ENCODE measurements at places on chromosomes 5 and 9.

DNA sequence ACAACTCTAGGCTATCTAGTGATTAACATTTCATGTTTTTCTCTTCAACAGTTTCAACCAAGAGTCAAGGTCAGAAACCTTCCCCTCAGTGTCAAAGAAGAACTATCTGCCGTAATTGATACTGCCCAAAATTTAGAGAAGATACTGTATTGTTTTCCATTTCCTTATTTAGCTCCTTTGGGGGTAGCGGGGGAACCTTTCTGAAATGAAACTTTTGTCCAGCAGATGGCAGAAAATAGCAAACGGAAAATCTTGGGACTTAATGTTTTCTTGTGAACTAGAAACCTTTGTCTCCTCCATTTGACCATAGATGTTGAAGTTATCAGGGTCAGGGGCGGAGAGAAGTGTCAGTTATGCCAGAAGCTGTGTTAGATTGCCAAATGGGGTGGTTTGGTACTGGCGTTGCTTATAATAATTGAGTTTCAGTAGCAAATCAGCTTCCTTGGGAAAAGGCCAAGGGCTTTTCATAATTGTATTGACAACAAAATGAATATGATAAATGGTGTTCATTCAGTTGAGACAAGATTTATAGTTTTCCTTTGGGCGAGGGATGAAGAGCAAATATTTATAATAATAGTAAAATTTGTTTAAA lies 101.7 kb upstream of the TLX3 start:
- DNase-seq, result peak; percentile 71

DNA sequence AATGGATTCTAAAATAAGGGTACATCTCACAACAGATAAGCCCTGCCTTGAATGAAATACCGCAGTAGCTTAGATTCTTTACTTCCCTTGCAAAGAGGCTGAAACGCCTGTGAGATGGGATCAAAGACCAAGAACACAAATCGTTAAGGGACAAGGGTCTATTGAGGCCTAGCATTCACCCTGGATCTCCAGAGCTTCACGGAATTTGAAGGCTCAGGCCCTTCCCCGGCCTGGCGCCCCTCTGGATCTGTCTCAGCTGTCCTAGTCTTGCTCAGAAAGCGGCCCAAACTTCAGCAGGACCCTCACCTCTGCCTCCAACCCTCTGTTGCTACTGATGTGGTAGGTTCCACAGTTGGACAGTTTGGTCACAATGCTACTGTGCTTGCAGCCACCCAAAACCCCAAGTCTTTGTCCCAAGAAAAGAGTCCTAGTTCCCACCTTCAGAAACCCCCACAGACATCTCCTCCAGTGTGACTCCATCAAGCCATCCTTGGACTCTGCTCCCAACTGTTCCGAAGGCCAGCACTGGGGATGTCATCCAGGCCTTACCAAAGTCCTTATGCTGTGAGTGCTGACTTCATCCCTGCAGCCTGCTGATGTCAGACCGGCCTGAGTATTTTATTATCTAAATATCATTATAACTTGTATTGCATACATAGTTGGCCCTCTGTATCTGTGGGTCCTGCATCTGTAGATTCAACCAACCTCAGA lies 9.4 kb downstream of the CORO2A start:
- no peak for DNase-seq

DNA sequence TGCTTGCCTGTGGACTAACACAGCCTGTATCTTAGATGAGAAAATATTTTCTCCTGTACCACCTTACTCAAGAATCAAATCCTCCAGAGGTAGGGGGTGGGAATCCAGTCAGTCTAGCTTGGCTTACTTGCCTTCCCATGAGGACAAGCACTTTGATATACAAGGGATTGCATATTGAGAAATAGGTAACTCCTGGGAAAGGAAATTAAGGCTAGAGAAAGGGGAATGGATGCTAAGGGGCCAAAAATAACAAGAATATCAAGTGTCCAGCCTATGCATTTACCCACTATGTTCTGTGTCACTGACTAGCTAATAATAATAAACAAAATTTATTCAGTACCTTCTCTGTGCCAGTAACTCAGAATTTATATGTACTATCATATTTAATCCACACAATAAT lies 21.4 kb upstream of the SNX2 start:
- peak; percentile 20 for DNase-seq

DNA sequence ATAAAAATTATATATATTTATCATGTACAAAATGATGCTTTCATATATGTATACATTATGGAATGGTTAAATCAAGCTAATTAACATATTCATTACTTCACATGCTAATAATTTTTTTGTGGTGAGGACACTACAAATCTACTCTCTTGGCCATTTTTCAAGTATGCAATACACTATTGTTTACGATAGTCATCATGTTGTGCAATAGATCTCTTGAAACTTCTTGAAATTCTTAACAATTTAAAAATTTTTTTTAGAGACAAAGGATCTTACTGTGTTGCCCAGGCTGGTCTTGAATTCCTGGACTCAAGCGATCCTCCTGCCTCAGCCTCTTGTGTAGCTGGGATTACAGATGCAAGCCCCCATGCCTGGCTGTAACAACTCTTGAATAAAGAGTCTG lies 45.2 kb upstream of the SHOC1 start:
- peak; percentile 85 for DNase-seq

GRCh38 chr9:137320555-137321384 lies 18.7 kb upstream of the NRARP start:
- no peak for DNase-seq

GRCh38 chr5:68086439-68086838 lies 129.1 kb upstream of the PIK3R1 start:
- no peak for DNase-seq

DNA sequence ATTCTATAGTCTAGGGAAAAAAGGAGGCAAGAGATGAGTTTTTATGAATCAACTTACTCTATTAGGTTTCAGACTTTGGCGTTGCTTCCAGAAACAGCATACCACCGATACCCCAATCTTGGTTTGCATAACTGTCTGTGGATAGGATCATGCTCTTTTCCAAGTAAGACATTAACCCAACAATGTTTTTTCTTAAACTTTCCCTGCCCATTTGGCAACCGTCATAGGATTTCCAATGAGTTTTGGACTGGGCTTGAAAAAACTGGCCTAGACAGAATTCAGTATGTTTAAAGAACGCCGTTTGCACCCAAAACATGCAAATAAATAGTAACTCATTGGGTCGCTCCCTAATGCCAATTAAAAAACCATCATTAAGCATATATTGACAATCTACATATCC lies 106.0 kb downstream of the SMIM23 start:
- no peak for DNase-seq

DNA sequence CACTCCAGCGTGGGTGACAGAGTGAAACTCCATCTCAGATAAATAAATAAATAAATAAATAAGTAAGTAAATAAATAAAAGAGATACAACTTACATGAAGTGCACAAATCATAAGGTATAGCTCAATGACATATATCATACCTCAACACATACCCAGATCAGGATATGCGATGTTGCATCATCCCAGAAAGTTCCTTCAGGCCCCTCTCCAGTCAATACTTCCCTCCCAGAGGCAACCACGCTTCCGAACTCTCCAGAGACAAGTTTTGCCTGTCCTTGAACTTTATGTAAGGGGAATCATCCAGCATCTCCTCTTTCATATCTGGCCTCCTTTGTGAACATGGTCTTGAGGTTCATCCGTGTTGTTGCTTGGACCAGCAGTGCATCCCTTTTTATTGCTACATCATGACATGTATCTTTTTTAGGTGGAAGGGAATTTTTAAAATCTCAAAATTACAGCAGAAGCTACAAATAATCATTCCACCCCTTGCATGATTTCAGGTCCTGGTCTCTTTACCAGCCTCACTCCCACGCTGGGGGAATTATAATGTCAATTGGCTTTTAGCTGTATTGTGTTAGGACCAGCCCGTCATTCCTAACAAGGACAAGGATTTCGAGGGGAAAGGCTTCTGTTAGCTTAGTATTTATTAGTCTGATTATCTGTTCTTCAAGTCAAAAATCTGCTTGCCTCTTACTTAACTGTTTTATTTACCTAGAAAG lies 32.9 kb upstream of the AOPEP start:
- DNase-seq, result no peak

DNA sequence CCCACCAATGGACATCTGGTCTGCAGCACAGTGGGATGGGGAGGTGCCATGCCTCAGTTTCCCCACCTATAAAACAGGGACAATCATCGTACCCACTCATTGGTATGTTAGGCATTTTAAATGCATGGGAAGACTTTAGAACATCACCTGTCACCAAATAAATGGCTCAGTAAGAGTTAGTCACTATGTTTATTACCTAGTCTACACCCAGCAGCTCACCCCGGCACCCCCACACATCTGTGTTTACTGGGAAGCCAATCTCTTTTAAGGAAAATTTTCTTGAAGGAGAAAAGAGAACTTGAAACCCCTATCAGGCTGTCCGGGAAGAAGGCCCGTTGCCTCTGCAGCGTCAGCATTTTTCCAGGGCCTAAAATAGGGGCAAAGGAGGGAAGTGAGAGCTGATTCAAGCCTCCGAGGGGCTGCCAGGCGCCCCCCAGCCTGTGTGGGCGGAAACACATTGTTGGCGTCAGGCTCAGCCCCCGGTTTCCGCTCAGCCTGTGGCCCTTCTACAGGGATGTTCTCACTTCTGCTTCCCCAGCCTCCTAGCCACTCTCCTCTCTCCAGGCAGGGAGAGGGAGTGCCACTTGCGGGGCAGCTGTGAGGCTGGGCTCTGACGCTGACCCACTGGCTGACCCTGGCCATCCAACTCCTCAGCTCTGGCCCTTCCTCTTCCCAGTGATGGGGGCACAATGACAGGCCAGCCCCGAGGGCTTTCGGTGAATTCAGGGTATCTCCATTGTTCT lies 4.6 kb downstream of the CSF1R start:
- DNase-seq, result peak; percentile 52

GRCh38 chr9:22382331-22382730 lies 64.3 kb upstream of the DMRTA1 start:
- no peak for DNase-seq

DNA sequence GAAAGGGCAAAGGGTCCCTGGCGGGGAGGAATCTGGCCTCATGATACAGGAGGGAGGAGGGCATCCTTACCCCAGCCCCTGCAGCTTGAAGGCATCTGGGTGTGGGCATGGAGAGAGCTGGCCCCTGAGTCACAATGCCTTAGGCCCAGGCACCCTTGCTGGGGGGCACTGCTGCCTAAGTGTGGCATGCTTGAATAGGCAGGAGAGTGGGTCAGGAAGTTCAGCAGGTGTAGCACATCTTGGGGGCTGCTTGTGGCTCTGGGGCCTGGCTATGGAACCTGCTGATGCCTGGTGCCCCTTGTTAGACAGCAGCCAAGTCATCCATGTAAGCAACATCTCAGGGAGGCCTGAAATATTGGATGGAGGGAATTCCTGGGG lies 63.1 kb downstream of the HSPA4 start:
- no peak for DNase-seq

GRCh38 chr9:126474206-126474765 lies 139.4 kb upstream of the LMX1B start:
- DNase-seq, result peak; percentile 18

DNA sequence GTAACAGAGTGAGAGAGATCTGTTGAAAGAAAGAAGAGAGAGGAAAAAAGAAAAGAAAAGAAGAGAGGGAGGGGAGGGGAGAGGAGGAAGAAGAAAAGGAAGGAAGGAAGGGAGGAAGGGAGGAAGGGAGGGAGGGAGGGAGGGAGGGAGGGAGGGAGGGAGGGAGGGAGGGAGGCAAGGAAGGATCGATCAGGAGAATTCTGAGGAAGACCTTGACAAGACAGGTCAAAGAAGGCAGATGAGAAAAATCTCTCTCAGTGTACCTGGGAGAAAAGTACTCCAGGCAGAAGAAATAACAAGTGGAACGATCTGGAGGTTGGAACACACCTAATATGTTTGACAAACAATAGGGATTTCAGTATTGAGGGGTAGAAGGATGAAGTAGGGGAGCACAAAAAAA lies 64.6 kb upstream of the SUSD1 start:
- DNase-seq, result no peak

GRCh38 chr5:155049569-155050383 lies 36.2 kb downstream of the KIF4B start:
- DNase-seq, result peak; percentile 15

- DNase-seq, result no peak
Observed at GRCh38 chr5:15734058-15734457, 234.1 kb downstream of the FBXL7 start.

GRCh38 chr5:169694091-169694625 lies 57.1 kb downstream of the DOCK2 start:
- no peak for DNase-seq

DNA sequence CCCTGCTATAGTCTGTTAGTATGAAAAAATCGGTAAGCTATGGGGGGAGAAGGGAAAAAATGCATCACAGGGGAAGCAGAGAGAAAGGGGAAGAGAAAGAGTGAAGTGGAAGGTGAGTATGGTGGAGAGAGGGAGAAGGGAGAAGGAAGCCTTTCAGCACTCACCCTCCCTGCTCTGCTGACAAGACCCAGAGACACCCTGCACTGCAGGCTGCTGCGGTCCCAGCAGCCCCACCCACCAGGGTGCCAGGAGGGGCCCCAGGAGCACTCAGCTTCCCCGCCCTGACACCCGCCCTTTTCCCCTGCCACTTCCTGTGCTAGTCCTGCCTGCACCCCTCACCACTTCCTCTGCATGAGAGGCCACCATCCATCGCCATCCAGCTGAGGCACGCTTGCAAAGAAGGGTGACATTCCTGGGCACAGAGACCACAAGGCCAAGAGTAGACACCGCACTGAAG lies 12.7 kb downstream of the STK10 start:
- no peak for DNase-seq

DNA sequence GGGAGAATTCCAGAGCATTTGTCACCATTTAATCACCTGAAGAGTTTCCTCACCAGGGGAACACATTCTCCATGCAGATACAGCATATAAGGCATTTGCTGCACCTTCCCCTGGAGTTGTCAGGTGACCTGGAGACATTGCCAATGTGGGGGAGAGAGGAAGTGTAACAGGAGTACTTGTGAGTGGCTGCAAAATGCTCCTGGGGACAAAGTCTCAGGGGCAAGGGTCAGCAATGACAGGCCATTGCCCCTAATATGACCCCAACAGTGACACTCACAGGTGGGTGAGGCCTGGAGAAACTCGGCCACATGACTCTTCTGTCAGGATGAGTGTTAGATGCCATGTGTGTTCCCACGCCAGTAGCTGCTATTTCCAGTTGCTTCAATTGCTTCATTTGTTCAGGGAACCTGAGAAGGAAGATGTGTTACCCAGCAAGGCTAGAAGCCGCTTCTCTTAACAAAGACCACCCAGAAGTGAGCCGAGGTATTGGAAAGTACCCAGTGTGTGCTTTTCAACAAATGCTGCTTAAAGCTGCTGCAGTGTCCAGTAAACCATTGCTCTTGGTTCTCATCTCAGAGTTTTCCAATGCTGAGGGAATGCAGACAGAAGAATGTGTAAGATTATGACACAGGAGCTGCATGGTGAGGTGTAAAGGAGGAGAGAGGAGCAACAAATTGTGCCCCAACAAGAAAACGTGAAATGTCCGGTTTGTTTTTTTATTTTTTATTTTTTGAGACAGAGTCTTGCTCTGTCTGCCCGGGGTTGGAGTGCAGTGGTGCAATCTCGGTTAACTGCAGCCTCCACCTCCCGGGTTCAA lies 128.2 kb upstream of the SLC44A1 start:
- DNase-seq, result no peak

GRCh38 chr9:115939065-115939765 lies 214.4 kb upstream of the PAPPA start:
- peak; percentile 92 for DNase-seq
